Inflammatory macrophage treated with lipopolysaccharide for 4 hours (primary cell): ENCODE measurements at places on chromosomes 2 and 18.
A peak's percentile ranks its signal among the peaks of the same experiment; 100 is the strongest.

DNA sequence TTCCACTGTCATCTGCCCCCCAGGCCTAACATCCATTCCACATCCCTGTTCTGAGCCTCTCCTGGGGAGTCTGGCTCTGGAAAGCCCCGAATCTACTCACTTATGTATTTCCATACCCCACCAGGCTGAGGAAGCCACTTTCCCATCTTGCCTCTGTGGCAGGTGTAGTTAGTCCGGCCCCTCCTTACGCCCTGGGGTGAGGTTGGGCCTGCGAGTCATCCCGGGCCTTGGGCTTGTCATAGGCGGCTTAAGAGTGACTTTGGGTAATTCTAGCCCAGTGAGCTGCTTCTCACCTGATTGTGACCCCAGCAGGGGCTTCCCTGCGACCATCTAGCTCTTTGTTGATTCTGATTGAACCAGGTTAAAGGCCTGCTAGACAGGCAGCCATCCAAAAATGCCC lies 21.1 kb downstream of the PCARE start:
- no peak for DNase-seq

DNA sequence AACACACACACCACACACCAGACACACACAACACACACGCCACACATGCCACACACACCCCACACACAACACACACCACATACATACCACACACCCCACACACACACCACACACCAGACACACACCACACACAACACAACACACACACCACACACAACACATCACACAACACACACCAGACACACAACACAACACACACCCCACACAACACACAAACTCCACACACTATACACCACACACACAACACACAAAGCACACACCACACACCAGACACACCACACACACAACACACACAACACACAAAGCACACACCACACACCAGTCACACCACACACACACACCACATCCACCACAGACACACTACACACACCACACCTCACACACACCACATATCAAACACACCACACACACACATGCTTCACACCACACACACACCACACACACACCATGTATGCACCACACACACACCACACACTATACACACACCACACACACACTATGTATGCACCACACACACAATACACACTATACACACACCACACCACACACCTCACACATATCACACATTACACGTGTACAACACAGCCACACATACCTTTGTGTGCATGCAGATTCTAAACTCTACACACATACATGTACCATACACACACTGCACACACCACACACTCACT lies 72.2 kb downstream of the TMEM18 start:
- no peak for DNase-seq

DNA sequence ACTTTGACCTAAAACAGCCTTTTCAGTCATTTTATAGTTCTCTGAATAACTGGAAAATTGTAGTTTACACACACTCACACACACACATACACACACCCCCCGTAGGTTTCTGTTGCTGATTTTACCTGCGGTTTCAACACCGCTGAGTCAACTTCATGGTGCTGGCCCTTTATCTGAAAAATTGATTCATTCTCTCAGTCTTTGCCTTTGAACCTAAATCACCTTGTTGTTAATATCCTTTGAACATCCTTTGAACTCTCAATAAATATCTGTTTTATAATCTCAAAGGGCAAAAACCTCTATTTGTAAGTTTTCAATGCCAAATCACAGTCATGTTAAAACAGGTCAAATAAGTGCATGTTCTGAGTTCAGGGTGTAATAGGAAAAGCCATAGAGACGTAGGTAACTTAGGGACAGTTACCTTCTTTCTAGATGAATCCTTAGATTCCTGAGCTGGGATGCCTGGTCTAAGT lies 109.0 kb upstream of the BZW1 start:
- no peak for DNase-seq

GRCh38 chr2:157327200-157327599 lies 1.6 kb upstream of the ERMN start:
- DNase-seq: no peak

DNA sequence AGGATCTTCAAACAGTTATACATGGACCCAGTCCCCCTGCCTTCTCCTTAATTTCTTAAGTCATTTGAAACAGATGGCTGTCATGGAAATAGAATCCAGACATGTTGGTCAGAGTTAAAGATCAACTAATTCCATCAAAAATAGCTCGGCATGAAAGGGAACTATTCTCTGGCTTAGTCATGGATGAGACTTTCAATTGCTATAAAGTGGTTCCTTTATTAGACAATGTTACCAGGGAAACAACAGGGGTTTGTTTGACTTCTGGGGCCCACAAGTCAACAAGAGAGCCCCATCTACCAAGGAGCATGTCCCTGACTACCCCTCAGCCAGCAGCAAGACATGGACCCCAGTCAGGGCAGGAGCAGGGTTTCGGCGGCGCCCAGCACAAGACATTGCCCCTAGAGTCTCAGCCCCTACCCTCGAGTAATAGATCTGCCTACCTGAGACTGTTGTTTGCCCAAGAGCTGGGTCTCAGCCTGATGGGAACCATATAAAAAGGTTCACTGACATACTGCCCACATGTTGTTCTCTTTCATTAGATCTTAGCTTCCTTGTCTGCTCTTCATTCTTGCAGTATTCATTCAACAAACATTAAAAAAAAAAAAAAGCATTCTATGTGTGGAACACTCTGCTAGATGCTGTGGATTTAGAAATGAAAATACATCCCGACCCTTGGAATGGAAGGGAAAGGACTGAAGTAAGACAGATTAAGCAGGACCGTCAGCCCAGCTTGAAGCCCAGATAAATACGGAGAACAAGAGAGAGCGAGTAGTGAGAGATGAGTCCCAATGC lies 4.6 kb downstream of the TTR start:
- DNase-seq: no peak

DNA sequence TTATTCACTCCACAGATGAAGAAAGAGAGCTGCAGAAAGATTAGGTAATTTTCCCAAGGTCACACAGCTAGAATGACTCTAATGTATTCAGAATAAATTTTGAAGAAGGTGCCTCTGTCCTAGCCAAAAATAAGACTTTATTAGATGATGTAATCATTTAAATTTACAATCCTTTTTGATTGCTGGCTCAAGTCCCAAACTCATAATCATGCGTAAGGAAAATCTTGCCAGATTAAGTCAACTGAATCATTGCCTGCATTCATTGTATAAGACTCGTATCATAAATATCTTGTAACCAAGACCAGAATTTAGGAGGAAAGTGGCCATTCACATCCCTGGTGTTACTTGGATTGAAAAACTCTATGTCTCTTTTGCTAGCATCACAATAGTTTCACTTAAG lies 53.1 kb upstream of the STK39 start:
- no peak for DNase-seq

DNA sequence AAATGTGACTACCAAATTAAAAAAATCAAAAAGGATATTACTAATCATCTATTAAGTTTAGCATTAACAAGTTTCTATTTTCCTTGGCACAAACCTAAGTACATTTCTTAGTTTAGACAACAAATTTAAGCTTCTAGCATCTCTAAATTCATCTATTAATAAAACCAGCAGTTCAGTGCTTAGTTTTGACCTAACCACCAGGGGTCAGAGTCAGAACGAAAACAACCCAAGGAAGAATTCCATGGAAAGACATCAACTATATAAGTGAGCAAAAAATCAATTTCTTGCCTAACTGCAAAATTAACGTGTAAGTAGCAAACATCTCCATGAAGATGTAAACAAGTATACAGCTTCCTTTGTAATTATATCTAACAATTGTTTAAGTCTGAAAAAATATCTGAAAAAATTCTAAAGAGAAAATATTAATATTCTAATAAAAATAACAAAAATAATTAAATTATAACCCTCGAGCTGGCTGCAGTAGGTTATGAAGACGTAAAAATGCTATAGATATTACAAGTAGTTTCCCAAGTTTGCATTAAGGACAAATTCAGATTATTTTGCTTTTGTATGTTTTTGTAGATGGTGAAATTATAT lies 83.7 kb downstream of the CERKL start:
- DNase-seq: peak; percentile 30
